ENCODE measurements at places on chromosomes 12 and 14. TPM values are rescaled to one million over a fixed set of nuclear protein-coding genes. Genes with fewer than 3 reads are reported as not detected.
A peak's percentile ranks its signal among the peaks of the same experiment; 100 is the strongest.

Gene ARHGEF40
- 5.8 TPM for total RNA-seq

Gene VWF
- 496 TPM for total RNA-seq

Gene MIP
- total RNA-seq = under 0.01 TPM

Gene METTL1
- total RNA-seq = 3.1 TPM

Gene RPL10L
- not detected for total RNA-seq

Gene RNASE3
- total RNA-seq = not detected

Gene P3H3
- 12.9 TPM for total RNA-seq

Gene ATP23
- total RNA-seq = 7.4 TPM

Gene TNS2
- 15.9 TPM for total RNA-seq

Gene BDKRB2
- total RNA-seq = under 0.01 TPM

GRCh38 chr12:39048395-39048794, 143.0 kb upstream of the CPNE8 start:
- no peak for DNase-seq

- DNase-seq = no peak
Observed at GRCh38 chr14:41899416-41899815, 292.7 kb downstream of the LRFN5 start.

GRCh38 chr14:45290547-45290946, 37.5 kb upstream of the MIS18BP1 start:
- no peak for DNase-seq

DNA sequence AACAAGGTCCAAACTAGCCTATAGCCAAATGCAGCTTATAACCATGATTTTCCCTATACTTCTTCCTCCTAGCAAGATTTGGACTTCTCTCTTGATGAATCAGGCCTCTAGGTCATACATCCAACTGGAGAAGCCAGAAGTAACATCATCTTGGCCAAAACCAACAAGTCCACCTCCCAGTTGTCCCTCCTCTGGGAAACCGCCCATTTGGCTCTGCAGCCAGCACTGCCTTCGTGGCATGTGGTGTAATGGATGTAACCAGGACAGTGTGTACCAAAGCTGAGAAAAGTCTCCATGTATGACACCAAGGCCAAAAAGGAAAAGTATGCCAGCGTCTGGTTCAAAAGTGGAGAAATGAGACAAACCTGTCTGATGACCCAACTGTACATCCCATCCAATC, 59.3 kb upstream of the VASH1 start:
- DNase-seq = no peak

- DNase-seq = no peak
Observed at GRCh38 chr12:95279856-95280255, 62.2 kb downstream of the VEZT start.

GRCh38 chr14:56412468-56413434, 166.8 kb upstream of the TMEM260 start:
- peak; percentile 72 for DNase-seq

DNA sequence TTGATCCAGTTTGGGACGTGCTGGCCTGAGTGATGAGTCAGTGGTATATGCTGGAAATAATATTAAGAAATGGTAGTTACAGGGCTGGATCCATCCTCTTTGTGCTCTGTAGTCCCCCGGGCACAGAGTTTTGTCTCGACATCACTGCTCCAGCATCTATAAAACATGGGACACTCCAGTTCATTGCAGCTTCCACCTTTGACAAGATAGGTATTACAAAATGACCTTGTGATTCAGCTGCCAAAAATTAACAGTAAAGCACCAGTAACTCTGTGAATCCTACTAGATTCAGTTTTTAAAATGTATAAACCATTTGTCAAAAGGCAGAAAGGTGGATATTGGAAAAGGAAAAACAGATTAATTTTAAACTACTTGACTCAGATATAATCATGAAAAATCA, 14.6 kb upstream of the GNG2 start:
- no peak for DNase-seq

- peak; percentile 49 for DNase-seq
Observed at GRCh38 chr14:91911474-91912032, 35.9 kb downstream of the FBLN5 start.

- DNase-seq = no peak
Observed at GRCh38 chr12:30908076-30908721, 18.3 kb upstream of the TSPAN11 start.

- no peak for DNase-seq
Observed at GRCh38 chr12:61384511-61384910, 875.7 kb upstream of the USP15 start.

GRCh38 chr12:116172224-116172849, 105.2 kb downstream of the MED13L start:
- DNase-seq = peak; percentile 87

DNA sequence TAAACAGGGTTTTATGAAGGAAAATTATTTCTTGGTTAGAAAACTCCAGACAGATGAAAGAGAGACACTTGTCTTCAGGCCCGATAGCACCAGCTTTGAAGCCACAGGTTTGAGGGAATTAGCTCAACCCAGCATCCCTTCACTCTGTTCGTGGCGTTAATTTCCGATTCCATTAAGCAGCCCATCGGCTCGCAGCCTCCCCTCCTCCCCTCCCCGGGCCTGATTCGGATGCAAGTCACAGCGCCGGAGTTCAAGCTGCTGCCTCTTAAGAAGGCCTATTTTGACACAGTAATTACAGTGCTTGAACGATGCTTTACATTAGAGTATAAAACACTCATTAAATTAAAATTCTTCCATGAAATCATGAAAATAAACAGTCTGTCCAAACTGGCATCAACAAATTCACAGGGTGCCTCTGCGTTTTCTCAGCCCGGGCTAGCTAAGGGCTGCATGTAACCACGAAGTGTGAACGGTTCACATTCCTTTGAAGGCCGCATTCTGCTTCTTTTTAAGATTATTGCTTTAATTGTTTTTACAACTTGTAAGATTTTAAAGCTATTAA, 145.8 kb downstream of the DICER1 start:
- DNase-seq = no peak

DNA sequence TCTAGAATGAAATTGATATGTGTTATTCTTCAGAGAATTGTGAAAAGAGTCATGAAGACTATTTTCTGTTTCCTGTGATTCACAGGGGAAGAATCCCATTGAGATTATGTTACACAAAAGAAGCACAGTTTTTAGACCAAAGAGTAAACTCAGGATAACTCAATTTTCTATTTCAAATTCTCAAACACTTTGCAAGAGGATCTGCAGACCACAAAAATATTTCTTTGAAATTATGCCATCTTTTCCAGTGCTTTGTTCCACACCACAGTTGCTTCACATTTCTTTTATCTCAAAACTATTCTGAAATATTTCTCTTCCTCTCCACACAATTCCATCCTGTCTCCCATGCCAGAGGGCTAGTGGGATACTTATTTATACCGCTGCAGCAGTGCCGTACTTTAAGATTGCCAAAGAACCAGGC, 188.9 kb upstream of the FOXG1 start:
- DNase-seq = peak; percentile 1

- DNase-seq = no peak
Observed at GRCh38 chr14:90523544-90523943, 126.7 kb downstream of the CALM1 start.

All from lung microvascular endothelial cell (primary cell).